ENCODE measurements at places on chromosomes 16 and 17. TPM values are rescaled to one million over a fixed set of nuclear protein-coding genes. Genes with fewer than 3 reads are reported as not detected.

PRDM7 gene
- not detected for total RNA-seq

TP53TG3C gene
- total RNA-seq, result not detected

UBB gene
- total RNA-seq, result 4,718 TPM

OSGIN1 gene
- total RNA-seq, result 2.5 TPM

CCL8 gene
- total RNA-seq, result 8.8 TPM
